Ovary (tissue), 10 donors: ENCODE measurements at places on chromosomes 2 and 18. TPM values are rescaled to one million over a fixed set of nuclear protein-coding genes. Genes with fewer than 3 reads are reported as not detected.

EFHD1 gene
- polyA plus RNA-seq: 154 TPM

- DNase-seq: no peak
Observed at GRCh38 chr2:46278952-46279351, 18.3 kb upstream of the EPAS1 start.

- DNase-seq: no peak
Observed at GRCh38 chr2:180707884-180708205, 272.6 kb upstream of the UBE2E3 start.

DNA sequence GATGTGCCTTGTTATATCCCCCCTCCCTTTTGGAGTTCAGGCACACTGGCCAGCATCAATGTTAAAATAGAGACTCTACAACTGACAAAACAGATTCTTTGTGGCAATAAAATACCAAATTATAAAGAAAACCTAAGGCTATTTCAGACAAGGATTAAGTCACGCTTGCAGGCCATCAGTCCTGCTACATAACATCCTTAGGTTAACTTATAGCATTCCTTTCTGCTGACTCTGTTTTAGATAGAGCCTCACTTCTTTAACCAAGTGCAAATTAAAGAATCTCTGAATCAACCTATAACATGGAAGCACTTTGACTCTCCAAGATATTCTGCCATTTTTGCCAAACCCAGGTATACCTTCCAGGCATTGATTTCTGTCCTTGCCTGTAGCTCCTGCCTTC, 784.6 kb downstream of the RNF144A start:
- no peak for DNase-seq

GRCh38 chr2:192010073-192010472, 163.2 kb upstream of the CAVIN2 start:
- DNase-seq: no peak

- DNase-seq: no peak
Observed at GRCh38 chr2:151175864-151176263, 85.8 kb downstream of the RBM43 start.

- no peak for DNase-seq
Observed at GRCh38 chr2:96024336-96025193, 10.2 kb downstream of the GPAT2 start.
